ENCODE measurements at places on chromosomes 2 and 18.

DNA sequence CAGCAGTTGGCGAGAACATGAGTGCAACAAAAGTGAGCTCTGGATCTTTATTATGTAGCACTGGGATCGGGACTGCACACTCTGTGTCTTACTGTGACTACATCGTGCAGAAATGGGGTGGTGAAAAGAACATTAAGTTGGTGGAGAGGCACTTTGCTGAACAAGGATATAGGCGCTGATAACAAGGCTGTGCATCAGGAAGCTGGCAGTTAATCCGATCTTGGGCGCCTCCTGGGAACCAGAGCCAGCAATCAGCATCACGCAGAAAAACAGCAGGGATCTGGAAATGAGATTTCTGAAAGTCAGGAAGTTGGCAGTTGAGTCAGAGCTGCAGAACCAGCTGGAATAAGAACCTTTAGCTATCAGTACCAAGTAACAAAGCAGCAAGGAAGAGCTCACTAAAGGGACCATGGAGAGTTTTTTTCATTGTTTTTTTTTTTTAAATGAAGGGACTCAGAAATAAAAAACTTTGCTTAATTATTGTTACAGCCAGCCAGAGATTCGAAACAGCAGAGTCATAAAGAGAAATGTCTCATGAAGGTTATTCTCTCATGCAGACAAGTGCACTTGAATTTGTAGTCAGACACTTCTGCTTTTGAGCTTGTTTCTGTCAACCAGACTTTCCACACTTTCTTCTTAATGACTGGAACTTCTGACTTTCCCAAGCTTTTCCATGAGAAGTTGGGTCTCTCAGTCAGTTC lies 22.8 kb upstream of the MYO3B start:
- DNase-seq = no peak

- DNase-seq = no peak
These were observed 248.8 kb downstream of the RDH14 start for GRCh38 chr2:18311420-18312195.

GRCh38 chr18:7234091-7234490 lies 3.2 kb downstream of the LRRC30 start:
- DNase-seq = no peak

DNA sequence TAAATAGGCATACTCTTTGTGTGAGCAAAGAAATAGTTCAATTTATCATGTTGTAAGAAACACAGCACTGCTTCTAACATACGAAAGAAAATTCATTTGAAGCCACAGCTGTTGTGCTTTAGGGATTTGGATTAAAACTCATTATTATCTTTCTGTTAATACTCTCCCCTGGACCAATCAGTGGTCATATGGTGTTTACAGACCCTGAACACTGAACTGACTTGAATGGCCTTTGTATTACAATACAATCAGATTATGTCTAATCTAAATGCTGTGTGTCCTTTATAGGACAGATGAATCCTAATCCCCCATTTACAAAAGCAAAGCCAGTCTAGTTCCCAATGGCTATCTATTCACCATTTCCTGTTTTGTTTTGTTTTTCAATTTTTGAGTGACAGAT lies 36.5 kb downstream of the ZNF385B start:
- DNase-seq = no peak

- DNase-seq = no peak
These were observed 16.5 kb downstream of the TMEM178A start for GRCh38 chr2:39682066-39682692.

- no peak for DNase-seq
These were observed 42.2 kb upstream of the FAM117B start for GRCh38 chr2:202592566-202592965.

Data from omental fat pad (tissue), 4 donors.